ENCODE measurements at places on chromosomes 4 and X.

GRCh38 chrX:129637217-129638109 is 17.3 kb downstream of the APLN start:
- no peak overlapping the region for H3K27ac ChIP-seq
- DNase-seq: peak; percentile 85
- peaks cover 5% of the 10 kb centered on the region for H3K4me1 ChIP-seq
- no peak overlapping the region for H3K4me3 ChIP-seq
- H3K36me3 ChIP-seq: no peaks in the 10 kb centered on the region
- H3K27me3 ChIP-seq: no peaks in the 10 kb centered on the region

DNA sequence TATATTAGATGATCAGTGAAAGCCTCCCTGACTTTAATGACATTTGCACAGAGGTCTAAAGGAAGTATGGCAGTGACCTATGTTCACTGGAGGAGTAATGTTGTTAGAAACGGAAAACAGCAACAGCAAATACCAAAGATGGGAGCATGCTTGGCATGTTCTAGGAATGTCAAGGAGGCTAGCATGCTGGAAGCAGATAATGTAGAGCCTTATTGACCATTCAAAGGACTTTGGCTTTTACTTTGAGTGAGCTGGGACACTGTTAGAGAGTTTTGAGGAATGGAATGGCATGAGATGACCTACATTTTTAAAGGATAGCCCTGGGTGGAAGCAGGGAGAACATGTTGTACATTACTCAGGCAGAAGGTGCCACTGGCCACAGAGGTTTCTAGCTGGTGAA is 6.0 kb downstream of the RPA4 start:
- no peak overlapping the region for H3K4me3 ChIP-seq
- DNase-seq: no peak
- H3K27me3 ChIP-seq: no peaks in the 10 kb centered on the region
- no peaks in the 10 kb centered on the region for H3K36me3 ChIP-seq

GRCh38 chr4:156475322-156475721 is 496.3 kb downstream of the PDGFC start:
- peak overlapping the region; percentile 93 for H3K27ac ChIP-seq
- DNase-seq: no peak
- no peaks in the 10 kb centered on the region for H3K27me3 ChIP-seq
- H3K4me3 ChIP-seq: no peak overlapping the region
- H3K36me3 ChIP-seq: no peaks in the 10 kb centered on the region
- H3K4me1 ChIP-seq: peaks cover 14% of the 10 kb centered on the region

DNA sequence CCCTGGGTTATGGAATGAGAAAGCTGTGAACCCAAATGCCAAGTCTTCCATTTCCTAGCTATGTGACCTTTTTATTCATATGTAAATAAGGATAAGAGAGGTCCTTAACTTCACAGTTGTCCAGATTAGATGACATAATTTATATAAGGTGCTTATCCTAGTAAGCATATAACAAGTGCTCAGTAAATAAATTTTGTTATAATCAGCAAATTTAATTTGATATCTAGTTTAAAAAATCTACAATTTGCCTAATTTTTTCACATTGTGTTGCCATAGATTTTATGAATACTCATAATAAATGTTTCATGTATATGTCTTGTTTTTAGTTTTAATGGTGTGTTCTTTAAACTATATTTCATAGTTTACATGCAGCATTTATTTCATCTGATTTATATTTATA is 130.4 kb upstream of the SPRY1 start:
- H3K4me3 ChIP-seq: no peak overlapping the region
- H3K27ac ChIP-seq: no peak overlapping the region
- no peaks in the 10 kb centered on the region for H3K36me3 ChIP-seq
- no peak for DNase-seq
- no peaks in the 10 kb centered on the region for H3K27me3 ChIP-seq

GRCh38 chr4:26717332-26717731 is 133.4 kb downstream of the TBC1D19 start:
- H3K27ac ChIP-seq: no peak overlapping the region
- peaks cover 7% of the 10 kb centered on the region for H3K4me1 ChIP-seq
- DNase-seq: no peak
- H3K27me3 ChIP-seq: no peaks in the 10 kb centered on the region
- no peak overlapping the region for H3K4me3 ChIP-seq
- H3K36me3 ChIP-seq: no peaks in the 10 kb centered on the region

DNA sequence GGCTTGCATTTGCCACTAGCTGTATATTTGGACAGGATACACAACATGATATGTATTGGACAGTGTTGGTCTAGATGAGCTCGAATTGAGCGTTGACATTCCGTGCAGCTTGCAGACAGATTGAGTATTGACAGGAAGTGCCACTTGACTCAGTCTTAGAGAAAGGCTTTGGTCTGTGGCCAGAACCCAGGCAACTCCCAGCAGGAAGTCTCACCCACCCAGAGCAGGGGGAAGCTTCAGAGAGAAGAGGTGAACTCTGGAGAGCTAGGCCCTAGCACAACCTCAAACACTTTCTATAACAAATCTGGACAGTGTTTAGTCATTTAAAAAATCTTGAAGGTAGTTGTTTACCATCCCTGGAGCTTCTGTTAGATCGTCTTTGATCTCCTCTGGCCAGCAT is 280.5 kb downstream of the FBXW7 start:
- no peaks in the 10 kb centered on the region for H3K27me3 ChIP-seq
- H3K27ac ChIP-seq: no peak overlapping the region
- H3K4me3 ChIP-seq: no peak overlapping the region

- H3K27ac ChIP-seq: no peak overlapping the region
- H3K36me3 ChIP-seq: no peaks in the 10 kb centered on the region
- H3K4me1 ChIP-seq: no peaks in the 10 kb centered on the region
These were observed 626.8 kb downstream of the TLL1 start for GRCh38 chr4:166499820-166500219.

- no peak for DNase-seq
- no peaks in the 10 kb centered on the region for H3K36me3 ChIP-seq
- H3K27ac ChIP-seq: no peak overlapping the region
- no peak overlapping the region for H3K4me3 ChIP-seq
- H3K27me3 ChIP-seq: no peaks in the 10 kb centered on the region
- H3K4me1 ChIP-seq: no peaks in the 10 kb centered on the region
These were observed 432.3 kb upstream of the ATOH1 start for GRCh38 chr4:93396272-93396671.

DNA sequence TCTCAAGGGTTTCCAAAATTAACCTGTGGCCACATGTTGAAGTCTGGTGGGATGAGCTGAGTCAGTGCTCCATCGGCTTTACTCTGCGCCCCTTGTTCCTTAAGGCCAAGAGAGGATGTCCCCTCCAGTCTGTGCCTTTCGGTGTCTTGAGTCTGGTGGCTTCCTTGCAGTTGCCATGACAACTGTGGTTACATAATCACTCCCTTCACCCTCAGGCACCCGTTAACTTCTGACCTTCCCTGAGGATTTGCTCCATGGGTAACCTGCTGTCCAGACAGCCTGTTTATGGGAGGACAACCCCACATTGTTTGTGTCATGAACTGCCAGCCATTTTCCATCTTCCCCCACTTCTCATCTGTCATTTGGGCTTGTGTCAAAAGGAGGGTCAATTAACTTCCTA is 401.1 kb upstream of the LCORL start:
- no peak for DNase-seq
- H3K4me3 ChIP-seq: no peak overlapping the region
- H3K27ac ChIP-seq: no peak overlapping the region
- H3K4me1 ChIP-seq: no peaks in the 10 kb centered on the region
- no peaks in the 10 kb centered on the region for H3K27me3 ChIP-seq
- H3K36me3 ChIP-seq: no peaks in the 10 kb centered on the region

DNA sequence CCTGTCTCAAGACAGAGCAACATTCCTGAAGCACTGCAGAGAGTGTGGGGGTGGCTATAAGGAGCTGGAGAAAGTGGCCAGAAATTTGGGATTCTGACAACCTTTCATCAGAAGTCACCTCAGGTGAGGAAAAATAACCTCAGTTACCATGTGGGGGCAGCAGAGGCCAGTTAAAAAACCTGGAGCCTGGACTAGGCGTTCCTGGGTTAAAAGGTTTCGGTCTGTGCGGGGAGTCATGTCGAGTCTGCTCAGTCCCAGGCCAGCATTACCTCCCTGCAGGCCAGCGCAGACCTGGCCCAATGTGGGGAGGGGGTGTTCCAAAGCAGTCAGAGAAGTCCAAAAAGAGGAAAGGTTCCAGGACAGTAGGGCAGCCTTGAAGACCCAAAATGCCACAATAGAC is 10.9 kb upstream of the NALF2 start:
- peak; percentile 65 for DNase-seq
- no peak overlapping the region for H3K27ac ChIP-seq
- no peaks in the 10 kb centered on the region for H3K4me1 ChIP-seq
- H3K4me3 ChIP-seq: no peak overlapping the region
- no peaks in the 10 kb centered on the region for H3K36me3 ChIP-seq

DNA sequence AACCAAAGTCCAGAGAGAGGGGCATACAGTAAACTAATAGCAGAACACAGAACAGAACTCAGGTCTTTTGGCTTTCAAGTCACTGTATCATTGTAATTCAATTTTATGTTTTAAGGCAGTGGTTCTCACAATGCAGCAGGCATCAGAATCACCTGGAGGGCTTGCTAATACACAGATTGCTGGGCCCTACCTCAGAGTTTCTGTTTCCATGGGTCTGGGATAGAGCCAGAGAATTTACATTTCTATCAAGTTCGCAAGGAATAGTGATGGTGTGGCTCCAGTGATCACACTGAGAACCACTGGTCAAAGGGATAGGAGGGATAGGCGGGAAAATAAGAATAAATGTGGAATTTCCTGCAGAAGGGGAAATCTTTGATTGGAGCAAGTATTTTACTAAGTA is 36.7 kb downstream of the LANCL3 start:
- H3K36me3 ChIP-seq: no peaks in the 10 kb centered on the region
- DNase-seq: no peak
- H3K27me3 ChIP-seq: no peaks in the 10 kb centered on the region
- no peak overlapping the region for H3K4me3 ChIP-seq
- no peak overlapping the region for H3K27ac ChIP-seq

Measured in osteoblast (primary cell).